PC-3 (cell line): ENCODE measurements at places on chromosomes 16 and 17. TPM values are rescaled to one million over a fixed set of nuclear protein-coding genes. Genes with fewer than 3 reads are reported as not detected.

Gene P2RX5
- 13.0 and 19.3 TPM in 2 replicates for total RNA-seq

Gene ATP2C2
- 26.0 and 40.5 TPM in 2 replicates for total RNA-seq

Gene C17orf78
- total RNA-seq = not detected in 2 replicates

Gene RNF222
- 0.07 TPM in 1 of 2 replicates, not detected in the other for total RNA-seq

Gene ALOX12B
- 0.55 and 1.2 TPM in 2 replicates for total RNA-seq

Gene ASIC2
- 0.11 and 0.12 TPM in 2 replicates for total RNA-seq

Gene UMOD
- total RNA-seq = not detected in 2 replicates

Gene GP1BA
- not detected in 2 replicates for total RNA-seq

Gene RECQL5
- 54.2 and 97.7 TPM in 2 replicates for total RNA-seq

Gene TNK1
- total RNA-seq = 10.8 and 13.5 TPM in 2 replicates

Gene ADAT1
- 42.8 and 60.1 TPM in 2 replicates for total RNA-seq

Gene MEIOC
- total RNA-seq = not detected in 2 replicates

Gene MLLT6
- total RNA-seq = 24.7 and 28.7 TPM in 2 replicates

Gene TBC1D3
- not detected in 2 replicates for total RNA-seq

Gene TMEM100
- not detected in 2 replicates for total RNA-seq

Gene TMEM114
- total RNA-seq = not detected in 2 replicates

Gene ADAP2
- 0.86 and 2.5 TPM in 2 replicates for total RNA-seq

Gene CPNE7
- 29.7 and 49.2 TPM in 2 replicates for total RNA-seq

Gene TBC1D3K
- total RNA-seq = not detected in 2 replicates

Gene PRDM7
- not detected in 2 replicates for total RNA-seq

Gene SULT1A4
- 0.40 and 8.3 TPM in 2 replicates for total RNA-seq

Gene MYH1
- not detected in 2 replicates for total RNA-seq

Gene CD300A
- not detected in 2 replicates for total RNA-seq

Gene GPATCH8
- 22.7 and 30.1 TPM in 2 replicates for total RNA-seq

Gene HSF4
- 20.6 and 24.8 TPM in 2 replicates for total RNA-seq

Gene VPS25
- total RNA-seq = 56.7 and 62.0 TPM in 2 replicates

Gene RGS9
- total RNA-seq = 2.7 and 3.4 TPM in 2 replicates

Gene CDH16
- not detected in 2 replicates for total RNA-seq

Gene CCDC154
- not detected in 2 replicates for total RNA-seq

Gene TBC1D3G
- not detected in 2 replicates for total RNA-seq

Gene CPPED1
- 4.7 and 7.7 TPM in 2 replicates for total RNA-seq

Gene CNTNAP1
- 4.6 and 6.6 TPM in 2 replicates for total RNA-seq

Gene RCVRN
- total RNA-seq = not detected in 2 replicates

Gene SMIM36
- total RNA-seq = not detected in 2 replicates

Gene PARD6A
- 15.1 and 16.4 TPM in 2 replicates for total RNA-seq

Gene NOS2
- total RNA-seq = not detected in 2 replicates

Gene IGFALS
- total RNA-seq = not detected in 2 replicates

Gene PMFBP1
- 1.2 and 2.0 TPM in 2 replicates for total RNA-seq

Gene FBXO39
- not detected in 2 replicates for total RNA-seq

Gene GFAP
- total RNA-seq = 0.29 and 0.46 TPM in 2 replicates

Gene PRR35
- not detected in 2 replicates for total RNA-seq

Gene XAF1
- total RNA-seq = not detected in 2 replicates

Gene GNG13
- not detected in 2 replicates for total RNA-seq

Gene INCA1
- not detected in 2 replicates for total RNA-seq

Gene PRAC2
- 44.1 and 51.4 TPM in 2 replicates for total RNA-seq

Gene SHBG
- not detected in 2 replicates for total RNA-seq

Gene ACACA
- total RNA-seq = 33.0 and 40.3 TPM in 2 replicates

Gene ZPBP2
- not detected in 2 replicates for total RNA-seq

Gene NDRG4
- 14.2 and 26.6 TPM in 2 replicates for total RNA-seq

Gene PPY
- not detected in 2 replicates for total RNA-seq

Gene NXPH3
- total RNA-seq = 0.26 and 1.2 TPM in 2 replicates

Gene PPM1E
- total RNA-seq = not detected in 2 replicates
